Gastrocnemius medialis (tissue), 4 donors: ENCODE measurements at places on chromosomes 6 and 20.

DNA sequence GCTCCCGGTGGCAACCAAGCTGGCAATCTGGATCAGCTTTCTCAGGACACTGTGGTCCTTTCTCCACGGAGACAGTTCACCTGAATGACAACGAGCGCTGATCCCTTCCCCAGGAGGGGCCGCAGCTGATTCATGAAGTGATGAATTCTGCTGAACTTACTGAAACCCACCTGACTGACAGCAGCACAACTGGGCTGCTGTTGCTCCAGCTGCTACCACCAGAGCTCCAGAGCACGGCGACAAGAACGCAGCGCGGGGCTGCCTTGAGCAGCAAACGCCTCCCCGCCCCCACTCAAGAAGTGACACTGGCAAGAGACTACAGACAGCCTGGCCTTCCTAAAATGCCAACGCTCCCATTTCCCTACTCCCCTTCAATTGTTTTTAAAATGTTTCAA lies 10.0 kb downstream of the PXDC1 start:
- no peak for DNase-seq

DNA sequence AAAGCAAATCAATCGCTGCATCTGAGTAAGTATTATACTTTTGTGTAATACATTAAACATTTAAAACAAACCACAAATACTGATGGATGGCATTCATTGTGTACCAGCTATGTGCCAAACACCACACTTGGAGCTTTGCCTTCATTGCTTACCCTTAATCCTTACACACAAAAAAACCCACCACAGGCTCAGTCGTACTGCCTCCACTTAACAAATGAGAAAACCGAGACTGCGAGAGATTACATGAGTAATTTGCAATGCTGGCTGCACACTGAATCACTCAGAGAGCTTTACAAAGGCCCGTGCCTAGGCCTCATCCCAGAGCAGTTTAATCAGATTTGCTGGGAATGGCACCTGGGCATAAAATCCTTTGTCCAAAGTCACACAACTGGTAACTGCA lies 130.5 kb downstream of the EDN1 start:
- DNase-seq: no peak

- no peak for DNase-seq
Observed at GRCh38 chr6:102438171-102438570, 1044.7 kb downstream of the GRIK2 start.

DNA sequence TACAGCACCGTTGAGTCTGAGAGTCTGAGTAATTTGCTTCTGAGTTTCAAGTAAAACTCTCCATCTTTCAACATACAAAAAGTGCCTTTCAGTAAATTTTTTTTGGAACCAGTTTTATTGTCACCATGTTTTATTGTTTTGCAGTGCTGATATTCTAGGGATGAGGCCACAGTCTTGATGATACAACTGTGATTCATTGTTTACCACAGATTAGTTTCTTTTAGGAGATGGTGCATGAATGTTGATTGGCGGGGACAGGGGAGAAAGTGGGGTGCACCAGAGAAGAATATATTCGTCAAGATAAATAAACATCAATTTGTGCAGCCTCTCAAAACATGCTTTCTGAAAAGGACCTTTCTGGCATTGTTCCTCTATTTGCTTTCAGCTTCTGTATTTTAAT lies 109.0 kb downstream of the MCHR2 start:
- DNase-seq: no peak
